ENCODE measurements at places on chromosomes 7 and 10. TPM values are rescaled to one million over a fixed set of nuclear protein-coding genes. Genes with fewer than 3 reads are reported as not detected.

Gene CARD11
- total RNA-seq, result 82.5 TPM

Gene CCL24
- not detected for total RNA-seq

Gene PRTFDC1
- 1.7 TPM for total RNA-seq

Gene THSD7A
- not detected for total RNA-seq

Gene ADRA2A
- not detected for total RNA-seq

Gene TDRD1
- 0.25 TPM for total RNA-seq

Gene NEUROD6
- not detected for total RNA-seq

Gene CYP3A7
- not detected for total RNA-seq

Gene PIP
- not detected for total RNA-seq

Gene CPA2
- not detected for total RNA-seq

Gene COL13A1
- not detected for total RNA-seq

Gene AKR1B1
- 122 TPM for total RNA-seq

Gene DNAJC12
- 36.0 TPM for total RNA-seq

Gene PDK4
- total RNA-seq, result not detected

Gene NUTM2B
- 0.92 TPM for total RNA-seq

Gene PCGF5
- 50.6 TPM for total RNA-seq

Gene FRMD4A
- 4.7 TPM for total RNA-seq

Gene PARD3
- total RNA-seq, result 0.63 TPM

Gene CALCR
- total RNA-seq, result not detected

Gene OLAH
- 0.17 TPM for total RNA-seq

Gene PDGFA
- 9.9 TPM for total RNA-seq

Gene HOXA10
- total RNA-seq, result not detected

Gene CYP2W1
- not detected for total RNA-seq

Gene HOXA3
- not detected for total RNA-seq

Gene CFTR
- total RNA-seq, result not detected

Gene MKX
- total RNA-seq, result 0.30 TPM

Gene PRKG1
- total RNA-seq, result not detected

Gene VIPR2
- 0.08 TPM for total RNA-seq

Gene CUL2
- 58.6 TPM for total RNA-seq

Gene FXYD4
- total RNA-seq, result not detected

Gene ZNF655
- total RNA-seq, result 57.1 TPM

Gene TMEM140
- total RNA-seq, result 2.8 TPM

Gene ATOH7
- not detected for total RNA-seq

Gene AKR1C8
- not detected for total RNA-seq

Gene TEX47
- not detected for total RNA-seq

Gene DNAJC9
- 68.9 TPM for total RNA-seq

Gene OR2A7
- 1.0 TPM for total RNA-seq

Gene GPRIN2
- total RNA-seq, result not detected

Gene AKR1C4
- not detected for total RNA-seq

Gene AMZ1
- total RNA-seq, result not detected

Gene FEZF1
- not detected for total RNA-seq

Gene CTNNA3
- not detected for total RNA-seq

Gene ARHGEF5
- total RNA-seq, result 8.7 TPM

Gene C10orf62
- not detected for total RNA-seq

Gene LIMK1
- total RNA-seq, result 29.1 TPM

Gene CADPS2
- total RNA-seq, result not detected

Gene CFAP70
- 0.72 TPM for total RNA-seq

Gene CACNA2D1
- not detected for total RNA-seq

Gene GRM3
- not detected for total RNA-seq

Data from activated CD8-positive, alpha-beta memory T cell treated with anti-CD3 and anti-CD28 coated beads for 36 hours (primary cell).